Prostate gland (tissue), 2 donors: ENCODE measurements at places on chromosomes 16 and 17. TPM values are rescaled to one million over a fixed set of nuclear protein-coding genes. Genes with fewer than 3 reads are reported as not detected.

Gene ST6GALNAC1
- total RNA-seq, result 8.4 TPM

Gene NAGS
- 3.1 TPM for total RNA-seq

Gene ABCA8
- 7.8 TPM for total RNA-seq

Gene MPDU1
- total RNA-seq, result 239 TPM

Gene TBC1D3I
- not detected for total RNA-seq

Gene TIMP2
- total RNA-seq, result 500 TPM

Gene CCP110
- 13.8 TPM for total RNA-seq

Gene ATXN7L3
- 45.8 TPM for total RNA-seq

Gene NOG
- total RNA-seq, result 6.3 TPM

Gene CHST5
- total RNA-seq, result not detected

Gene NPIPA3
- total RNA-seq, result 0.80 TPM

Gene G6PC3
- total RNA-seq, result 68.9 TPM

Gene RPGRIP1L
- 6.1 TPM for total RNA-seq
